Fibroblast of the aortic adventitia (primary cell): ENCODE measurements at places on chromosomes 3 and 15. TPM values are rescaled to one million over a fixed set of nuclear protein-coding genes. Genes with fewer than 3 reads are reported as not detected.

The CYP1A1 gene
- 0.63 TPM in 1 of 2 replicates, not detected in the other for total RNA-seq

The SPATA12 gene
- total RNA-seq = 0.09 TPM in 1 of 2 replicates, not detected in the other

The SOX2 gene
- not detected in 2 replicates for total RNA-seq

The DIPK2A gene
- total RNA-seq = 51.0 and 162 TPM in 2 replicates

The TRAT1 gene
- total RNA-seq = not detected in 2 replicates

The DCUN1D1 gene
- 33.8 and 49.5 TPM in 2 replicates for total RNA-seq

The FHIT gene
- 1.5 and 1.9 TPM in 2 replicates for total RNA-seq

The MRPL46 gene
- 8.5 and 16.4 TPM in 2 replicates for total RNA-seq

The TRIM59 gene
- 16.5 and 47.8 TPM in 2 replicates for total RNA-seq

The TM4SF18 gene
- total RNA-seq = 0.27 and 1.3 TPM in 2 replicates

The ATP2B2 gene
- total RNA-seq = not detected in 2 replicates

The PLCL2 gene
- total RNA-seq = 11.6 and 22.7 TPM in 2 replicates
